GM19239 (cell line): ENCODE measurements at places on chromosomes 7 and 10.

GRCh38 chr7:48111596-48111995 is 22.5 kb downstream of the UPP1 start:
- DNase-seq, result no peak

DNA sequence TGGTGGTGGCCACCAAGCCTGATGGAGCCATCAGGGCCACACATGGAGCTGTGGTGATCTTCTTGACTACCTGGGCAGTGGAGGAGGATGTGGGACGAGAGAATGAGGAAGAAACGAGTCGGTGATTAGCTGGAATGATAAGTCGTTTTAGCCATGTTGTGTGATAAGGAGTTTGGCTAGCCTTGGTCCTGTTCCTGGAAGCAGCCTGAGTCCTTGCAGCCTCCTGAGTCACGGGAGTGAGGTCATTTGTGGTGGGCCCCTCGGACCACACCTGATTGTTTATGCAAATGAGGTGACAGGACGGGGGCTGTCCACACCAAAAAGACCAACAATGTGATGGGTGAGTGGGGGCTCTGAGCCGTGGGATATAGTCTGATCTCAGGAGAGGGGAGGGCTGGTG is 554.4 kb downstream of the PTPRN2 start:
- no peak for DNase-seq

DNA sequence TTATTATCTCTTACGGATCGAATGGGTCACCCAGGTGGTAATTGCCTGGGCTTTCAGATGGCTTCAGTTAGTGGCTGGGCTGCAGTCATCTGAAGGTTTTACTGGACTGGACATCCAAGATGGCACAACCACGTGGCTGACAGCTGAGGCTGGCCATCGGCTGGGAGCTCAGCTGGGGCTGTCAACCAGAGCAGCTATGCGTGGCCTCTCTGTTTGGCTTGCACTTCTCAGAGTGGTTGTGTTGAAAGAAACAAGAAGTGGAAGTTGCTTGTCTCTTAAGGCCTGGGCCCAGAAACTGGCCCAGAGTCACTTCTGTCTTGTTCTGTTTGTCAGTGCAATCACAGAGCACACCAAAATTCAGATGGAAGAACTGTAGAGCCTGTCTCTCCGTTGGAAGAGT is 5.7 kb upstream of the GDI2 start:
- no peak for DNase-seq

GRCh38 chr10:110584006-110584405 is 16.5 kb downstream of the SMC3 start:
- DNase-seq, result no peak

DNA sequence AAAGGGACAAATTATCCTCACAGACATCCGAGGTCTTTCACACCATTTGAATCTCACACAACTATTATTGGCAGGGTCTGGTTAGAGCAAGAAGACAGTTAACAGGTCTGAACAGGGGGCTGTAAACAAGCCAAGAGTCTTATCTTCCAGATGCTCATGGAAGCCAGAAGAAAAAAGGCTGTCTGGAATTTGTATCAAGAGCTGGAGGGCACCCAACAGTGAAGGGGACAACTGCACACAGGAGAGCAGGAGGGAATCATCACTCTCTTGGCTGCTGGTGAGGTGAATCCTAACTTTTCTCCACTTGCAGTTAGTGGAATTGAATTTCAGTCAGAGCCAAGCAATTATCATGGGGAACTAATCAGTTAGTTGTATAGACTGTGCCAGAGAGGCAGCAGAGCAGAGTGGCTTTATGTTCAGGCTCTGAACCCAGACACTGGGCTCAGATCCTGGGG is 880.2 kb upstream of the AUTS2 start:
- no peak for DNase-seq

DNA sequence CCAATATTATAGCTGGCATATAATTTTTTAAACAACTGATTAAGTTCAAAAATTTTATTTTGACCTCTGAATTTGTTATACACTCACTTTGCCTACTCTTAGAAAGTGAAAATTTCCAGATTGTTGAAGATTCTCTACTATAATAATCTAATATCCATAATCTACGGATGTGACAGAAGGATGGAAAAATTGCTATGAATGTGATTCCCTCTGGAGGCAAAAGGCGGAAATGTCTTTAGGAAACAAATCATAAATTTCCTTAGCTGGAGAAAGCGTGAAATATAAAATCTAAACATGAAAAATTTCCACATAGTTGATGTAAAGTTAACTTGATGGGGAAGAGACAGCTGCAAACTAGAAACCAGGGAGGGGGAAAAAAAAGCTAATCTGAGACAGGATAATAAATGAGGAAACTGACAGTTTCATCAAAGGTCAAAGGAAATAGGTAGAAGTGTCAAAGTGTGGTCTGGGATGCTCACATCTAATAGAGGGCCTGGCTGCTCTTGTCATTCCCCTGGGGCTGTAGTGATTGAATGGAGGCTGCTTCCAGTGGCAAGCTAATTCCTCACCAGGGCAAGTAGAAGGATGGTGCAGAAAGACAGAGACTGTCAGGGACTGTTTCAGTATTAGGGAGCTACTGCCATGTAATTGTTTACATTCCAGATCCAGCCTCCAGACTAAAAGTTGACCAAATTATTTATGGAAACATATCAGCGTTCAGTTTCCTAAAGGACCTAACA is 264.5 kb downstream of the SDHAF3 start:
- no peak for DNase-seq

DNA sequence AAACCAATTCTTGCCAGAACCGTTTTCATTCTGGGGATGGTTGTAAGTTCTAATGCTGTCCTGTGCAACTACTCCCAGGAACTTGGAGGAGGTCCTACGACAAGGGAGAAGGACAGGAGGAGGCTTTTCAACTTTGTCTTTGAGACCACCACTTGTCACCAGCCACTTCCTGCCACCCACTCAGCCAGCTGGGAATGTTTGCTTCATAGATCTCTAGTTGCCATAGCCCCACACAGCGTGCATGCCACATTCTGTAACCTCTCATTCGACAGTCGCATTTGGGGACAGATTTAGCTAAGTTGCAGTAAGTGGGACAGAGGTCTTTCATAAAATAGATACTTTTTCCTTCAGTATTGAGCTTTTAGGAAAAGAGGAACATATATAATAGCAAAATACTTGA is 78.0 kb downstream of the TAF3 start:
- no peak for DNase-seq

DNA sequence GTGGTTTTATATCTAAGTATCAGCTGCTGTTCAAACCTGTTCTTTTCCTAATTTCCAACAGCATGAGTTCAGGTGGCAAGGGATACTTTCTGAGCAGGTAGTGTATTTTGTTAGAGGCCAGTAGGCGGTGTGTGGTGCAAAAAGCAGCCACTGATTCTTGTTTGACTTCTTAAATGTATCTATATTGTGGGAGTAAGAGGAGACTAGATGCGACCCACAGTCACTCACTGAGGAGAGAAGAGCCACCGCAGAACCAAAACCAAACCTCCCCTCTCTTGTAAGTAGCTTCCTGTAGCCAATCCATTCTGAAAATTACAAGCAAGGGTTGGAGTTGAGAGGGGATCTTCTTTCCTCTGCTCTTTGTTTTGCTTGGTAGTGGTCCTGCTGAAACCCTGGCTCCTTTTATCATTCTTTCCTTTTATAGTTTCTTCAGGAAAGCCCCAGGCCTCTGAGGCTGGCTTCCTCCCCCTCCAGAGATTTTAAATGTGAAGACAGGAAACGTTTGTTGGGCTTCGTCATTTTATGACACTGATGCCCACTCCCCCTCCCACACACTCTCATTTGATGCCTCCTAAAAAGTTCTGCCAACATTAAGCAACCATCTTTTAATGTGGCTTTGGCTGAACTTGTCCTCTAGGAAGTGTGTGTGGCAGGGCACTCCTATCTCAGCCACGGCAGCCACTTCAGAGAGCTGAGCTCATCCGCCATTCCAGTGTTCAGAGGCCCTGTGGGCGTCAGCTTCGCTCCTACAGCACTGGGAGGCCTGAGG is 566.0 kb downstream of the SUGCT start:
- DNase-seq, result no peak

GRCh38 chr7:22725585-22725984 is 1.4 kb upstream of the IL6 start:
- DNase-seq, result no peak

DNA sequence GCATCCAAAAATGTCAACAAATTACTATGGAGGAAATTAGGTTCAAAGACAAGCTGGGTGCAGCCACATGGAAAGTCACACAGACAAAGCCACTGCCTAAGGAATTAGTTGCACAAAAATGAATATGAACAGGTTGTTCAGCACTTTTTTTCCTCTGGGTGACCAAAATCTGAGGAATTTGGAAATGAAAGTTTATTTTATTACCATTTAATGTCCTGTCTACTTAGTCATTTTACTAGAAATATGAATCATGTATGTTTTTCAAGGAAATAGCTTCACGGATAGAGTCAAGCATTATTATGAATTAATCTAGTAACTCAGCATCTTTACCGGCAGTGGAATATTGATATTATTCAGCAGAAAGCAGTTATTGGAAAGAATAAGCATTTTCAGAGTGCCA is 106.3 kb downstream of the ANK3 start:
- no peak for DNase-seq

GRCh38 chr10:30536578-30536977 is 93.0 kb downstream of the LYZL2 start:
- no peak for DNase-seq

DNA sequence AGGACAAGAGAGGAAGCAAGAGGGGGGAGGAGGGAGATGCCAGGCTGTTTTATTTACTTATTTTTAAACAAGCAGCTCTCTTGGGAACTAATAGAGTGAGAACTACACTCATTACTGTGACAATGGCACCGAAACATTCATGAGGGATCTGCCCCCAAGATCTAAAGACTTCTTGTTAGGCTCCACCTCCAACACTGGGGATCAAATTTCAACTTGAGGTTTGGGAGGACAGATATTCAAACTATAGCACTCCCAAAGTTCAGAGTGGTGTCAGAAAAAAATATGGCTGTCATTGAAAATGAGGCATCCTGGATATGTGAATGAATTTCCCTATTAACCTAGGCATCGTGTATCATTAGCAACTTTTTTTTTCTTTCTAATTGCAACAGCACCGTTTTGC is 145.5 kb downstream of the ABCA13 start:
- DNase-seq, result no peak
